ENCODE measurements at places on chromosomes 16 and 17.

- no peak for DNase-seq
Observed at GRCh38 chr17:4724650-4725049, 6.6 kb upstream of the MED11 start.

GRCh38 chr16:85969159-85969558 lies 70.2 kb downstream of the IRF8 start:
- no peak for DNase-seq

DNA sequence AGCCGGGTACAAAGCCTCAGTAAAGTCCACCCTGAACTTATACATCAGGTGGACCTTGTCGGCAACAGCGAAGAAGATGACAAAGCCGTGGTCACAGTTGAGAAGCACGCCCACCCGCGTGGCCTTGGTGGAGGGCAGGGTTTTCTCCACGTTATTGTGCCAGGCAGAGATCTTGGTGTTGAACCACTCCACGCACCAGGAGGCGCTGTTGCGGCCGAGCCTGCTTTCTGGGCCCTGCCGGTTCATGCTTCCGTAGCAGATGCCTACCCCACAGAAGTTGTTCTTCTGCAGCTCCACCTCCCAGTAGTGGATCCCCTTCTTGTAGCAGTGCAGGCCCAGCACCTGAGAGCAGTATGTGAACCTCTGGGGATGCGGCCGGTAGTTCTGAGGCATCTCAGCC lies 22.1 kb downstream of the TRIM25 start:
- no peak for DNase-seq

- no peak for DNase-seq
Observed at GRCh38 chr16:4704913-4705312, 11.6 kb downstream of the NUDT16L1 start.

GRCh38 chr17:50943575-50943933 lies 77.4 kb upstream of the TOB1 start:
- no peak for DNase-seq
